Skin of body (tissue), 3 donors: ENCODE measurements at places on chromosomes 4 and X.

- no peak for DNase-seq
Measured at GRCh38 chrX:124240422-124240821, 92.0 kb upstream of the TEX13D start.

- DNase-seq: no peak
Measured at GRCh38 chrX:48896611-48897011, 957 bp downstream of the TIMM17B start.

DNA sequence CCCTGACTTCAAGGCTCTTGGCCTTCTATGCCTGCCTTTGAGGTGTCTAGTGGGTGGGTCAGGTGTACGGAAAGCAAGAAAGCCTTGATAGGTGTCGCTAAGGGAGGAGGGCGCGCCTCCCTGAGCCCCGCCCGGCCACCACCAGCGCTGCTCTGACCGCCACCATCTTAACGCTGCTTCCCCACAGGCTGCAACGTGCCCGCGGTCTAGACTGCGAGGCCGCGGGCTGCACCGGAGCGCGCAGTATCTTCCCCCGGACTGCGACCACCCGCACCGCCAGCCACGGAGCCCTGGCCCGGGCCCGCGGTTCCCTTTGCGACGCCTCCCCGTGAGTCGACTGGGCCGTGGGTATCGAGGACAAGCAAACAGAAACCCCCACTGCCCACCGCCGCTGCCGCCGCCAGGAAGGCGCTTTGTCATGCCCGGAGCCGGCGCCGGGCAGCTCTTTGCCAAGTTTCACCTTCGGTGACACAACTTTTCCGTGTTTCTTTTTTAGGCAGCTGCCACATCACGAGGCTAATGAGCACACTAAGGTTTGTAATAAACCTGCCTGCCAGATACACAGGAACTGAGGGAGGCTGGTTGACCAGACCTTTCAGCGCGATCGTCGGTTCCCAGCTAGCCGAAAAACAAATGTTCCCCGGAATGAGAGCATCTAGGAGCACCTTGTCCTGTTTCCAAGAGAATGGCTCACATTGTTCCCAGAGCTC lies 335.8 kb upstream of the F9 start:
- DNase-seq: no peak

GRCh38 chr4:2417226-2417764 lies 1.1 kb downstream of the ZFYVE28 start:
- DNase-seq: no peak

GRCh38 chr4:66688674-66689073 lies 856.6 kb downstream of the CENPC start:
- no peak for DNase-seq

DNA sequence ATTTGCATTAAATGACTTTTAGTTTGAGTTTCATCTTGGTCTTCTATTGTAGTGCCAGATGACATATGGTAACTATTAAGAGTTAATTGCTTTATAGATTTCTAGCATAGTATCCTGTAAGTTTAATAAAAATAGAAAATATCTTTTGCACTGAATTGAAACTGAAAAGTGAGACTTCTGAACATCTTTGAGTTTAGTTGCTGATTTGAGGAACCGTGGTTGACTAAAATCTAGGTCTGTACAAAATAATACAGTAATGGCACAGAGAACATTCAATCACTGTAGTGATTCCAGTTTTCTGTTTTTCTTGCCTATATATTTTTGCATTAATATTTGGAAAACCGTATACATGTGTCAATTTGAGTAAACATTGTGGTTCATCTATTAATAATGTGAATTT lies 60.7 kb downstream of the SPATA4 start:
- DNase-seq: no peak

- no peak for DNase-seq
Measured at GRCh38 chrX:109399831-109400230, 82.1 kb downstream of the GUCY2F start.

DNA sequence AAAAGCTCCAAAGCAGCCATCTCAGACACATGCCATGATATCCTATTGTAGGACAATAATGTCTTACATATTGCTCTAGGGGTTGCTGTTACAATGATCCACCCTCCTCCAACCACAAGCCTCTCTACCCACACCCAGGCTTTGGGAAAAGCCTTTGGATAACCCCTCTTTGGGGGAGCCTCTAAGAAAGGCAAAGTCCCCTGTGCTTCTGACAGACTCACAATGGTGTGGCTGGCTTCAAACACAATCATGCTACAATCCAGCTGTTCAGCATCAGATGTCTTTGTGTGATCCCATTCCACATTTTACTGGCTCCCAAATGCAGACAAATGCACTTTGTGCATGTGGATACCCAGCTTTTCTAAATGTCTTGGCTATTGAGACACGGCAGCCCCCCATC lies 65.9 kb upstream of the CAPN6 start:
- DNase-seq: no peak

GRCh38 chrX:39773150-39773549 lies 324.6 kb downstream of the BCOR start:
- DNase-seq: no peak

GRCh38 chr4:21113496-21114223 lies 413.4 kb downstream of the PACRGL start:
- DNase-seq: peak; percentile 43

GRCh38 chr4:39085891-39086290 lies 23.9 kb downstream of the KLHL5 start:
- DNase-seq: no peak

- no peak for DNase-seq
Measured at GRCh38 chrX:112945826-112946225, 105.2 kb upstream of the AMOT start.
